Left cardiac atrium (tissue), 4 donors: ENCODE measurements at places on chromosomes 16 and 17. TPM values are rescaled to one million over a fixed set of nuclear protein-coding genes. Genes with fewer than 3 reads are reported as not detected.

CCDC78 gene
- 0.56 TPM for total RNA-seq

PDIA2 gene
- 3.6 TPM for total RNA-seq

LGALS9 gene
- total RNA-seq: 49.3 TPM

TBC1D3C gene
- not detected for total RNA-seq

MT1M gene
- total RNA-seq: 50.8 TPM

PHOSPHO1 gene
- 0.41 TPM for total RNA-seq

KRTAP2-2 gene
- total RNA-seq: not detected

CXCL16 gene
- total RNA-seq: 6.5 TPM

TBC1D3G gene
- total RNA-seq: not detected

TSPAN10 gene
- 0.16 TPM for total RNA-seq

SLC16A6 gene
- total RNA-seq: 1.4 TPM

SLFN14 gene
- total RNA-seq: not detected

EPN2 gene
- 82.2 TPM for total RNA-seq

KIF2B gene
- total RNA-seq: not detected

SLC47A1 gene
- 1.7 TPM for total RNA-seq

SYNGR3 gene
- 0.74 TPM for total RNA-seq

KRTAP1-3 gene
- not detected for total RNA-seq

NT5C3B gene
- 42.1 TPM for total RNA-seq

CNGB1 gene
- not detected for total RNA-seq

TMEM106A gene
- 8.4 TPM for total RNA-seq

CANT1 gene
- total RNA-seq: 33.3 TPM

SCARF1 gene
- 10.7 TPM for total RNA-seq

SDR42E2 gene
- total RNA-seq: not detected

HEATR9 gene
- not detected for total RNA-seq

FBRS gene
- total RNA-seq: 37.2 TPM

UTS2R gene
- total RNA-seq: 1.4 TPM

ADGRG3 gene
- total RNA-seq: 1.1 TPM

RAB37 gene
- total RNA-seq: 3.2 TPM

NUPR1 gene
- 90.2 TPM for total RNA-seq

CACNB1 gene
- total RNA-seq: 5.8 TPM

WFIKKN2 gene
- 0.50 TPM for total RNA-seq

MRPS7 gene
- 103 TPM for total RNA-seq
